ENCODE measurements at places on chromosomes 6 and 20.

GRCh38 chr20:20454850-20455627 is 87.1 kb downstream of the INSM1 start:
- DNase-seq = no peak

DNA sequence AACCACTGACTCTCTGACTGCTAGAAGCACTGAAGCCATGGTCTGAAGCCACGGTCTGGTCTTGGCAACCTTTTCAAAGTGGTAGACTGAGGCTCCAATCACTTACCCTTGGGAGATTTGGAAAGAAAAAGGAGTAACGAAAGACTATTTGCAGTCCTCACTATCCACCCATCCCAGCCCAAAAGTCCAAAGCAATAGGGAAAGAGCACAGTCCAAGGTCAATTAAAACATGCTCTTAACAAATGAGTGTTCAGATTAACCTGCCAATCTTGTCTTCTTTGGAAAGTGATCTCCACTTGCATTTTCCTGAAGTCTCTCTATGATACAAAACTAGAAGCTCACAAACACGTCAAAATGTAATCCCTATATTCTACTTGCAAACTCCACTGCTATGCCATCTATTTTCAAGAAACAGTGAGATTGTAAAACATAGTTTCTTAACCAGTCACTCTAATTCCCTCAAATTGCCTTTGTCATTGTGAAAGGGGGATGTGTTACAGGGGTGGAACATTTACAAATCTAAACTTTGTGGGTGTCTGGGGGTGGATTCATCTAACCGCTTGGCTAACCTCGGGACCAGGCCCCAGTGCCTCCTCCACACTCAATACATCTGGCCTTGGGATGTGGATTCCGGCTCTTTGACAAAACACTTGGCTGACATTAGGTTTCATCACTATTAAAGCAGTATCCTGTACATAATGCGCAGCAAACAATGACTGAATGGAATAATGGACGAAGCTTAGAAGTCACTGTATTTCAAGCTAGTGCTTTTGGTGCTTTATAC is 56.4 kb downstream of the B4GALT5 start:
- DNase-seq = peak; percentile 81

- DNase-seq = no peak
Measured at GRCh38 chr6:149864578-149865535, 698 bp upstream of the LRP11 start.

GRCh38 chr6:139175389-139175948 is 40.6 kb downstream of the HECA start:
- DNase-seq = no peak

Data from AG09309 (cell line).